Upper lobe of left lung (tissue), 6 donors: ENCODE measurements at places on chromosomes 12 and 14. TPM values are rescaled to one million over a fixed set of nuclear protein-coding genes. Genes with fewer than 3 reads are reported as not detected.

ESPL1 gene
- 2.1 TPM for total RNA-seq

- H3K27me3 ChIP-seq: no peaks in the 10 kb centered on the region
- DNase-seq: no peak
- H3K4me3 ChIP-seq: peak overlapping the region; percentile 49
- peaks cover 51% of the 10 kb centered on the region for H3K4me1 ChIP-seq
- peak overlapping the region; percentile 87 for H3K27ac ChIP-seq
- H3K36me3 ChIP-seq: no peaks in the 10 kb centered on the region
Measured at GRCh38 chr12:123233505-123234308, 471 bp downstream of the MTRFR start.

GRCh38 chr14:84152452-84152851, 1377.5 kb upstream of the FLRT2 start:
- H3K27ac ChIP-seq: no peak overlapping the region
- H3K36me3 ChIP-seq: no peaks in the 10 kb centered on the region
- no peak overlapping the region for H3K4me3 ChIP-seq
- no peaks in the 10 kb centered on the region for H3K27me3 ChIP-seq
- H3K4me1 ChIP-seq: no peaks in the 10 kb centered on the region

DNA sequence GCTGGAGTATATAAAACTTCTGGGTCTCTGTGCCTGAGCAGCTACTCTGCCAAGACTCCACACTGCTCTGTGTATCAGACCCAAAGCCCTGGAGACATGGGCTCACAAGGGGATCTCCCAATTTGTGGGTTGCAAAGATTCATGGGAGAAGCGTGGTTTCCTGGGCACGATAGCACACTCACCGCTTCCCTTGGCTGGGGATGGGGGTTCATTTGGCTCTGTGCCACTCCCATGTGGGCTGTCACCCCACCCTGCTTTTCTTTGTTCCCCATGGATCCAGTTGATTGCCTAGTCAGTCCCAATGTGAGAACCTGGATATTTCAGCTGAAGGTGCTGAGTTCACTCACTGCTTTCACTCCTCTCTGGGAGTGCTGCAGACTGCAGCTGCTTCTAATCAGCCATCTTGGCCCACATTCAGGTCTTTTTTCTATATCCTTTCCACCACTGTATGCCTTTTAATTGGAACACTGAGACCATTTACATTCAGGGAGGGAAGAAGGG, 40.0 kb upstream of the PCNX4 start:
- no peak for DNase-seq
- H3K36me3 ChIP-seq: no peaks in the 10 kb centered on the region
- H3K4me3 ChIP-seq: no peak overlapping the region
- no peak overlapping the region for H3K27ac ChIP-seq
